ENCODE measurements at places on chromosomes 16 and 17. TPM values are rescaled to one million over a fixed set of nuclear protein-coding genes. Genes with fewer than 3 reads are reported as not detected.

DNA sequence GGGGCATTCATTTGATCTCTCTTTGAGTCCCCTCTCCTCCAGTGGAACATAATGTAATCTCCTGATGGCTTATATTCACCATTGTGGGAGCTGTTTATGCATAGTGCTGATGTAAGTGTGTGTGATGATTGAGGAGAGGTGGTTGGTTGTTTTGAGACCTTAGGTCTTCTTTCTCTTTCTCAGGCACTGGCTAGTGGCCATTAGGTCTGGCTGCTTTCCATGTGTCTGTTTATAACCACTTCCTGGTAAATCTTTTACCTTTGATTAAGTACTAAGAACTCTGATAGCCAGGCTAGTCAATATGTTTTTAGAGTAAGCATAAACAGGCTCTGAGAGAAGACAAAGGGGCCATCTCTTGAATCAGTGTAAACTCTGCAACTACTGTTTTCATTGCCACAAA is 27.9 kb downstream of the VAT1L start:
- H3K36me3 ChIP-seq = no peaks in the 10 kb centered on the region
- no peak overlapping the region for H3K27ac ChIP-seq
- H3K27me3 ChIP-seq = peaks cover 2% of the 10 kb centered on the region
- DNase-seq = no peak

GRCh38 chr17:73360961-73361761 is 49.4 kb upstream of the CDC42EP4 start:
- peaks cover 44% of the 10 kb centered on the region for H3K4me1 ChIP-seq
- no peak overlapping the region for H3K4me3 ChIP-seq
- peak; percentile 34 for DNase-seq
- peaks cover 7% of the 10 kb centered on the region for H3K27me3 ChIP-seq

GRCh38 chr16:4660454-4661007 is 32.8 kb upstream of the NUDT16L1 start:
- peak overlapping the region; percentile 90 for H3K27ac ChIP-seq
- no peak overlapping the region for H3K4me3 ChIP-seq
- H3K36me3 ChIP-seq = no peaks in the 10 kb centered on the region
- peaks cover 3% of the 10 kb centered on the region for H3K4me1 ChIP-seq
- H3K27me3 ChIP-seq = no peaks in the 10 kb centered on the region

DNA sequence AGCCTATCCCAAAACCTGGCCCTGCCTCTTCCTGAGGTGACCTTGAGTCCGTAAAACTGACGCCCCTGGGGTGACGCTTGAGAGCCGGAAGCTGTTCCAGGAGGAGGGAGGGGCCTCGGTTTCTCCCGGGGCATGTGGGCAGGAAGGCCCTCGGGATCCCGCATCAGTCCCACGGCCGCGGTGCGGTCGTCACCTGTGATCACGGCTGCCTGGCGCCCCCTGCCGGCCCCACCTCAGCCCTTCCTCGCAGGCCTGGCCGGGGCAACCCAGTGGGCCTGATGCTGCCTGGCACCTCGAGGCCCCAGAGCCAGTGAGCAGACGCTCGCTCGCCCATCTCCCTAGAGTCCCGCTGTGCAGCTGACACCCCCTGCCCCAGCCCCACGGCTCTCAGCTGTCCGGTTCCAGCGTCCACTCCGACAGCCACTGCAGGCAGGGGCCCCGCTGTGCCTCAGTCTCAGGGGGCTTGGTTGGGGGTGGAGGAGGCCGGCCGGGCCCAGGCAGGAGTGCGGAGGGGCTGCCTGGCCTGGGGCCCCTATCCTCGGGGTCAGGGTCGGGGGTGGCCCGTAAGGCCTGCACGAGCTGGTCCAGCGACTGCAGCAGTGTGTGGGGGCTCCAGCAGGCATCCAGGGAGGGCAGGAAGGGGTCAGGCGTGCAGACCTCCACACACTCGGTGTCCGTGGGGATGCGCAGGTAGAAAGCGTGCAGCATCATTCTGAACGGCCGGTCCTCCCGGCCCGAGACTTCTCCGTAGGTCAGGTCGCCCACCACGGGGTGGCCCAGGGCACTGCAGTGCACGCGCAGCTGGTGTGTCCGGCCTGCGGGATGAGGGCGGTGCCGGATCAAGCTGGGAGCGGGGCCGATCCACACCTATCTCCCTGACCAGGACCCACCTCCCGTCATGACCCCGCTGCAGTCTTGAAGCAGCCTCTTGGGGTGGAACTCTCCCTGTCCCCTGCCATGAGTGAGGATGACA is 2.3 kb downstream of the RPUSD1 start:
- no peaks in the 10 kb centered on the region for H3K4me1 ChIP-seq
- no peaks in the 10 kb centered on the region for H3K36me3 ChIP-seq
- peak overlapping the region; percentile 71 for H3K4me3 ChIP-seq
- DNase-seq = peak; percentile 71

GRCh38 chr16:22427556-22427955 is 53.1 kb upstream of the CDR2 start:
- DNase-seq = no peak
- H3K27me3 ChIP-seq = no peaks in the 10 kb centered on the region
- no peak overlapping the region for H3K27ac ChIP-seq

DNA sequence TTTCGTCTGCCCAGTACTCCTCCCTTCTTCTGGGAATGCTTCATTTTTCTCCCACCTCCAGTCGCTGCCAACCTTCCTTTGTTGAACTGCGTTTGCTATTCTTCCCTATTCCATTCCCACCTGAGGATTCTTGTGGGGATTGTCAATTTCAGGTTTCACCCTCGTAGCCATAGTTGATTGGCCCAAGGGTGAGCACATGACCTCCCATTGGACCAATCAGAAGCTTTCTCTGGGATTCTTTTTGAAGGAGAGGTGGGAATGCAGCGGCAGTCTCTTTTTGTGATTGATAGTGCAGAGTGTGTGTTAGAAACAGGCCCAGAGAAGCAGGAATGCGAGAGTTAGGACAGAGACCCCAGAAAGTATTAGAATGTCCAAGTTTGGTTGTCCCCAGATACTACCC is 49.1 kb upstream of the GPRC5B start:
- no peak overlapping the region for H3K4me3 ChIP-seq
- H3K27me3 ChIP-seq = peaks cover 12% of the 10 kb centered on the region
- H3K27ac ChIP-seq = no peak overlapping the region
- no peaks in the 10 kb centered on the region for H3K4me1 ChIP-seq

DNA sequence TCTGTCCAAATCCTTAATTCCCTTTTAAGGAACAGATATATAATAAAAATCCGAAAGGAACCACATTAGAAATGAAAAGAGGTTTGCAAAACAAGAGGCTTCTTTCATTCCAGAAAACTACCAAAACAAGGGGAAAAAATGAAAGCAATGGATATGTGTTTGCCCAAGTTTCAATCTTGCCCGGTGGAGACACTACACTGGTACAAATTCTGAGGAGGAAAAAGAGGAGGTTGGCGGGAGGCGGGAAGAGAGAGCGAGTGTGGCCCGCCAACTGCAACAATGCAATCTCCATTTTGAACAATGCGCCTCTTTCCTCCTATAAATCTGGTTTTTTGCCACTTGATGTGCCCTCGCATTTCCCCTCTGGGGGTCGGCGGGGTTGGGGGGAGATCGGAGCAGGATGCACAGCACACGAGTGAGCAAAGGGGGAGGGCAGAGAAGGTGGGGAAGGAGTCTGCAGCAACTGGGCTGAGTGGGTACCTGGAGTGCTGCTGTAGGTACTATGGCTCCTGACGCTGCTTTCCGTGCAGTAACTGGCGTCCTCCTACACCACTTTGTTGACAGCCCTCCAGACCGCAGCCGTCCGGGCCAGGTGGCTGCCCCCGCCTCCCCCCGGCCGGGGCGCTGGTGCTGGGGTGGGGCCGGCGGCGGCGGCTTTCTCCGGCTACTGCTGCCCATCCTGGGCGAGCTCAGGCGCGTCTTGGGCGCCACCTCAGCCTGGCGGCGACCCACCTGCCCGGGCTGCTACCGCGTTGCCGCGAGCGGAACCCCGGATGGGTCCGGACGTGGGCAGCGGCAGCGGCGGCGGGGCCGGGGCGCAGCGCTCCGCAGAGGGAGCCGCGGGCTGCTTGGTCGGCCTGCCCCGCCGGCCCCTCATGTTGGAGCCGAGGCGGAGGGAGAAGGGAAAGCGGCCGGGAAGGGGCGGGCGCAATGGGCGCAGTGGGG is 93.8 kb upstream of the PLEKHM1 start:
- DNase-seq = peak; percentile 54
- peaks cover 33% of the 10 kb centered on the region for H3K4me1 ChIP-seq
- peaks cover 3% of the 10 kb centered on the region for H3K27me3 ChIP-seq
- H3K36me3 ChIP-seq = peaks cover 13% of the 10 kb centered on the region
- peak overlapping the region; percentile 95 for H3K4me3 ChIP-seq
- H3K27ac ChIP-seq = peak overlapping the region; percentile 100

GRCh38 chr16:84948851-84949610 is 62.3 kb downstream of the ZDHHC7 start:
- no peak overlapping the region for H3K27ac ChIP-seq
- H3K27me3 ChIP-seq = no peaks in the 10 kb centered on the region
- H3K4me3 ChIP-seq = no peak overlapping the region
- no peaks in the 10 kb centered on the region for H3K36me3 ChIP-seq
- no peak for DNase-seq

DNA sequence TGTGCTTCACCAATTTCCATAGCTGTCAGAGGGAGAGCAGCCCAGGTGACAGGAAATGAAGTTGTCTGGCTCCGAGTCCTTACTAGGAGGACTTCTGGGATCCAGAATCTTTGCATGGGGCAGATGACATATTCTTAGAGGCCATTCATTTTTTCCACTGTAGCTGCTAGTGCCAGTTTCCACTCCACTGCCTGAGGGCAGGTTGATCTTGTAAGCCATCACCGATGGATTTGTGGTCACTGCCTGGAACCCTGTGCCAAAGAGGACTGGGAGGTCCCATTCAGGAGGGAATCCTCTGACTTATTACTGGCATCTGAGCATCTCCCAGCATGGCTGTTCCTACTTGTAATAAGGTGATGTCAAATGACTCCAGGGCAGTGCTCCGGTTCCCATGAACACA is 144.1 kb upstream of the KCNJ18 start:
- peak overlapping the region; percentile 93 for H3K4me3 ChIP-seq
- DNase-seq = no peak
- H3K27me3 ChIP-seq = peaks cover 13% of the 10 kb centered on the region
- peaks cover 25% of the 10 kb centered on the region for H3K36me3 ChIP-seq
- no peak overlapping the region for H3K27ac ChIP-seq

DNA sequence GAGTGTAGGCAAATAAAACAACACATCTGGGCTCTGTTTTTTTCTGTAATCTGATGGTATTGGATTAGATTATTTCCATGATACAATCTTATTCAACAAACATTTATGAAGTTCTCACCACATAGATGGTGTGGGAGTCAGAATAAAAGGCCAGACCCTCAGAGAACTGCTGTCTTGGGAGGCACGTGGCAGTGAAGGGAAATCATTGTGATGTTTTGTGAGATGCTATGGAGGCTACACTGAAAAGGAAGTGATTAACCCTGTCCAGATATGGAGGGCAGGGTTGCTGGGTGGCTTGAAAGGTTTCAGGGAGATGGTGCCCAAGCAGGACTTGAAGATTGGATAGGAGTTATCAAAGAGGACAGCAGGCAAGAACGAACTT is 35.6 kb downstream of the DHRS7B start:
- no peaks in the 10 kb centered on the region for H3K27me3 ChIP-seq
- peaks cover 20% of the 10 kb centered on the region for H3K4me1 ChIP-seq
- DNase-seq = no peak
- H3K36me3 ChIP-seq = peaks cover 2% of the 10 kb centered on the region

DNA sequence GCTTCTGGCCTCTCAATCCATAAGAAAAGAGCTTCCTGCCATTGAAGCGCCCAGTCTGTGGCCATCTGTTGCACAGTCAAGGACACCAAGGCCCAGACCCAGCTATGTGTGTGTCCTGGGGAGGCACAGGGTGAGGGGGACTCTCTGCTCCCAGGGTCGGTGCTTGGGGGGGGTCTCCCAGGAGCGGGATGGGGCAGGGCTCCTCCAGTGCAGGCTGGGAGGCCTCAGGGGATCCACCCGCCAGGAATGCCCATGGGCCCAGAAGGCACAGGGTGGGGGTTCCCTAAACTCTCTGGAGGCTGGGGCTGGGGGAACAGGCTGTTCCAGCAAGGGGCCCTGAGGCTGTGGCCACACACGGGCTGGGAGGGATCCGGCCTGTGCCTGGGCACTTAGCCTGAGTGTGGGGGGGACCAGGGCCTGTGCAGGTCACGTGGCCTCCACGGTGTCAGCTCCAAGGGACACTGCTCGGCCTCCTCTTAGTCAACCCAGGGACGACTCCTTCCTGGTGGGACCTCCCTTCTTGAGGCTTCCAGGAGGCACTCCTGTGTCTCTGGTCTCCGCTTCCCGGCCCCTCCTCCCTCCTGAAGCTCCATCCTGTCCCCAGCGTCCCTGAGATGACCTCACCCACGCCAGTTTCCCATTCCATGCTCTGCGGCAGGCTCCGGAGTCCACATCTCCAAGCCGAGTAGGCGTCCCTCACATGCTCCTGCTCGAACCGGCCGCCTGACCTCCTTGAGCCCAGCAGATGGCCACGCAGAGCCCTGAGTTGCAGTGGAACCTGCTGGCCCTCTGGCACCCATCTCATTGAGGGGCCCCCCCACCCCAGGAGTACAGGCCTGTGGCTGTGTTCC is 23.1 kb upstream of the BAHCC1 start:
- peak overlapping the region; percentile 96 for H3K27ac ChIP-seq
- no peaks in the 10 kb centered on the region for H3K36me3 ChIP-seq
- H3K4me1 ChIP-seq = peaks cover 10% of the 10 kb centered on the region
- no peak for DNase-seq
- H3K4me3 ChIP-seq = peak overlapping the region; percentile 38

COPZ2 gene
- total RNA-seq = 4.1 TPM

GNGT2 gene
- not detected for total RNA-seq

ZACN gene
- not detected for total RNA-seq

SULT1A3 gene
- total RNA-seq = 23.9 TPM

All from neural crest cell (in vitro differentiated cells).